ENCODE measurements at places on chromosomes 1 and 21.

DNA sequence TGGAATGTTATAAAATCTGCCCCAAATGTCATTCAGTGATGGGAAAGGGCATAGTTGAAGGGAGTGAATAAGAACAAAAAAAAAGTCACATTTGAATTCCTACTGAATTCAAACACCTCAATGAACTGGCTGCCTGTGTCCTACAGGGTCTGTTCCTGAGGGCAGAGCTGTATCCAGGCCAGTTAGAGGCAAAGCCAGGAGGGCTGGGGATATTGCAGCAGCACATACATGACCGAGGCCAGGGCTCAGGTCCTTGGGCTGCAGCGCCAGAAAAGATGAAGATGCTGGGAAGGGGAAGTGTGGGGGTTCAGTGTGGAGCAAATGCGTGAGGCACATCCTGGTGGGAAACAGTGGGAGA is 449.2 kb downstream of the SIPA1L2 start:
- no peak for DNase-seq

- no peak for DNase-seq
Measured at GRCh38 chr1:102821707-102822106, 286.6 kb downstream of the COL11A1 start.

DNA sequence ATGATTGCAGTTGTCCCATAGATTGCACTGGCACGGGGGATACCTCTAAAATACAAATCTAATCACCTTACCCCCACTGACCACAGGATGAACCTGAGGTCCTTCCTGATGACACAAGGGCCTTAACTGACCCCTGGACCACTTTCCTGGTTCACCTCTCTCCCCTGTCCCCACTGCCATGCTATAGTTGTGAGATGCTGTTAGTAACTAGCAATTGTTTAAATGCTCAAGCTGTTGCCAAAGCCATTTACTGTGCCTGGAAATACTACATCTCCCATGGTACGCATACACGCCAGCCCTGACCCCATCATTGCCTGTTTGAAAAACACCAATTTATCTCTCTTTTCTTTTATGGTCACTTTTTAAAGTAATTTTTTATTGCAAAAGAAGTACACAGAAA is 29.1 kb upstream of the RGS8 start:
- DNase-seq: no peak

GRCh38 chr1:155970531-155971167 is 7.7 kb downstream of the ARHGEF2 start:
- peak; percentile 78 for DNase-seq

DNA sequence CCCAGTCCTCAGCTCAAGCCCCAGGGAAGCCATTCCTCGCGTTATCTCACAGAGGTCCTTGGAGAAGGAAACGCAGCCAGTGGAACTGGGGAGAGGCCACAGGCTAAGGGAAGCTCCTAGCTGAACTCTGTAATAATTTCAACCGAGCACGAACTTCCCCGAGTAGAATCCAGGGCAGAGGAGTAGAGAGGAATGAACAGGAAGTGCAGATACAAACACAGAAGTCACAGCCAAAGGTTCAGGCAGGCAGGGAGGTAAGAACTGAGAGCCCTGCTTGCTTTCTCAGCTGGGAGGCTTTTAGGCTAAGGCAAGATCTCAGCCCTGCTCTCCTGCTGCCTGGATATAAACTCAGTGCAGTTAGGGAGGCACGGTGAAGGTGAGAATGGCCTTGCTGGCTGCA is 23.7 kb downstream of the WARS2 start:
- no peak for DNase-seq

DNA sequence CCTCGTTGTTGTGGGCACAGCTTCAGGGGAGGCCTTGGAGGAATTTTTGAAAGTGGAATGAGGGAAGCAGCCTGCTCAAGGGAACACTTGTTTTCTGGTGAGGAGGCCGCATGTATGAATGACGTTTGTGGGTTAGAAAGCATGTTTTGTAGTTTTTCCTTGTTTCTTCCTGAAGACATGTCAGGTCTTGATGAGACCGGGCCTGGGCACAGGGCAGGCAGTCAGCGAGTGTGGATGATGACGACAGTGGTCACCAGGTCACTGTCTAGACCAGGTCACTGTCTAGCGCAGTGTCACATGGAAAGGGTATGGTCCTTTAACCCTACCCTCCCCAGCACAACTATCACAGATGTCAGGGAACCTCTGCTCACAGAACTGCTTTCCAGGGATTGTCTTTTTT is 7.3 kb downstream of the PSEN2 start:
- DNase-seq: no peak

DNA sequence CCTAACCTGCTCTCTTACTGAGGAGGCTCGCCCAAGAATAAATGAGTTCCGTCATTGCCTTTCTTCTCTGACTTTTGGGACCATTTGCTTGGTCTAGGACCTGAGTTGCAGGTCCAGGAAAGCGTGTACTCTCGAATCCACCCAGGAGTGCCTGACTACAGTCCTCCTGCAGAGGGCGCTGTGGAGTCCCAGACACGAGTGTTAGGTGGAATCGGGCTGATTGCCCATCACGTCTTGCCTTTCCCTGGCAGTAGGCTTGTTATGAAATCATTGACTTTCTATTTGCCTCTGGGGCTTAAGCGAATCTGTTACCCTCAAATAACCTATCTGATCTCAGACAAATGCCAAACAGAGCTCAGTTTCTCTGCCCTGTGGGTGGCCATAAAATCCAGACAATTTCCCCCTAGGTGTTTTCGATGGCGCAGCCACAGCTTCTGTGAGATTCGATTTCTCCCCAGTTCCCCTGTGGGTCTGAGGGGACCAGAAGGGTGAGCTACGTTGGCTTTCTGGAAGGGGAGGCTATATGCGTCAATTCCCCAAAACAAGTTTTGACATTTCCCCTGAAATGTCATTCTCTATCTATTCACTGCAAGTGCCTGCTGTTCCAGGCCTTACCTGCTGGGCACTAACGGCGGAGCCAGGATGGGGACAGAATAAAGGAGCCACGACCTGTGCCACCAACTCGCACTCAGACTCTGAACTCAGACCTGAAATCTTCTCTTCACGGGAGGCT is at the start of gene IL20:
TSS of gene IL20 (plus strand) at position 685 of the 733 bp plus-strand sequence. CDS start 230 bp downstream, outside the sequence.
- DNase-seq: peak; percentile 76

- DNase-seq: no peak
Measured at GRCh38 chr1:244869364-244869827, 5.1 kb upstream of the HNRNPU start.

DNA sequence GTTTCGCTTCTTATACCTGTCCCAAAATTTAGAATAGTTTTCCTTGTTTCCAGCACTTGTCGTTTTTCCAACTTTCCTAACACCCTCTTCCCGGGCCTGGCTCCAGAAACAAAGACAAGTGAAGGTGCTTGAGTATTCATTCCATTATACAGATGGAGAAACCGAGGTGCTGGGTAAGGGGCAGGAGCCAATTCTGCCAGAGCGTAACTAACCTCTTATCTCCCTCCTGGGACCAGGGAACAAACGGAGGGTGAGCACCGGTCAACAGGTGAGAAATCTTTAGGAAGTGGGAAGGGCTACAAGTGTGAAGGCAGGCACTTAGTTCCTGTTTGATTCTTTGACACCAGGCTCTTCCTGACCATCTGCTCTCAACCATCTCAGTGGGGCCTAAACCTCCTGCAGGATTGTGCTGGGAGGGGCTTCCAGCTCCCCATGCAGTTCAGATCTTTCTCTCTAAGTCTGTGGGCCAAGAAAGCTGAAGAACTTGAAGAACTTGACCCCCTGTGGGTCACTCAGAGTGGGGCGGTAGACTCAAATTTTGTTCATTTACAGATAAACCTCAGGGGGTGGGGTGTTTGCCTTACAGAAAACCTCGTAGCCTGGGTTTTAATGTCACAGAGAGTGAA is 8.7 kb downstream of the PLXNA2 start:
- no peak for DNase-seq

DNA sequence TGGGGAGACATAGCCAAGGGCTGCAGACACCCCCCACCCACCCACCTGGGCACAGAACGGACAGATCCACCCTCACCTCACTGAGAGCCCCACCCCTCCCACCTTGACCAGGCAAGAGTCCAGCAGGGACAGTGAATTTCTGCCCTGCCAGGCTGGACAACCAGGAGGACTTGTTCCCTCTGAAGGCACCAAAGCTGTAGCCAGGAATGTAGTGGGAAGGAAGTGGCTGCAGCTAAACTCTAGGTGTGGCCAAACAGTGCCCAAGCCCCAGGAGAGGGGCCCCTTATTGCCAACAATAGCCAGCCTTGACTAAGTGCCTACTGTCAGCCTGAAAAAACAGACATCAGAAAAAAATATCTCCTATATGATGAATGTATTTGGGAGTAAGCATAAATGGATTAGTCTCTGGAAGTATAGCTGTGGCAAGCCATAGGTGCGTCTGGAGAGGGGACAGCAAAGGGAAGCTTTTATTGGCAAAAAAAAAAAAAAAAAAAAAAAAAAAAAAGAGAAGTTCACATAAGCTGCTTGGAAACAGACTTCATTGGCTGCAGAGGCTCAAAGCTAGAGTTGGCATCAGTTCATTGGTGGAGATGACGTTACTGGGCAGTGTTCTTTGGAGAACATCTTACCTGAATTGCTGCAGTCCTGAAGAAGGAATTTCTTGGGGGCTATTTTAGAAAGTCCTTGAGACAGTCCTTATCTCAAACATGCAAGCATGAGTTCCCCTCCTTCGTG is 64.1 kb upstream of the TMEM51 start:
- peak; percentile 36 for DNase-seq

DNA sequence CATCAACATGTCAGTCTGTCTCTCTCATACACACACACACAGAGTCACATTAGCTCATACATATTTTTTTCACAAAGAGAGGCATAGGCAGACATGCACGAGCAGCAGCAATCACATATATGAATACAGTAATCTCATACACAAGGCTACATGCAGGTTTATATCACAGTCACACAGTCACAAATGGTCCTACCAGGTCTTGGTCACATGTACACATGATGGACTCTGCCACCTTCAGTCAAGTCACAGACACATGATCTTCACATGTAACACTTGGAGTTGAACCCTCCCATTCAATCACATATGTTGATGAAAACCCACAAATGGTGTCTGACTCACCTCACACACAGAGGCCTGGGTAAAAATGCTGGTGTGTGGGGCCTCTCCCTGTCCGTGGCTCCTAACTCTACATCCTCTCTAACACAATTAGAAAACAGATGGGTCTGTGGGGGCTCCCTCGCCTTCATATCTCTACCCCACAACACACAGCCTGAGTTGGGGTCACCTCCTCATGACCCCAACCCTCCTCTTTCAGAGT is 27.9 kb downstream of the RIMS3 start:
- DNase-seq: no peak

- no peak for DNase-seq
Measured at GRCh38 chr1:35539073-35539823, 18.0 kb downstream of the KIAA0319L start.

- DNase-seq: no peak
Measured at GRCh38 chr1:97505816-97506215, 415.0 kb downstream of the DPYD start.

GRCh38 chr21:34812504-34813265 is 143.9 kb downstream of the CLIC6 start:
- peak; percentile 64 for DNase-seq

DNA sequence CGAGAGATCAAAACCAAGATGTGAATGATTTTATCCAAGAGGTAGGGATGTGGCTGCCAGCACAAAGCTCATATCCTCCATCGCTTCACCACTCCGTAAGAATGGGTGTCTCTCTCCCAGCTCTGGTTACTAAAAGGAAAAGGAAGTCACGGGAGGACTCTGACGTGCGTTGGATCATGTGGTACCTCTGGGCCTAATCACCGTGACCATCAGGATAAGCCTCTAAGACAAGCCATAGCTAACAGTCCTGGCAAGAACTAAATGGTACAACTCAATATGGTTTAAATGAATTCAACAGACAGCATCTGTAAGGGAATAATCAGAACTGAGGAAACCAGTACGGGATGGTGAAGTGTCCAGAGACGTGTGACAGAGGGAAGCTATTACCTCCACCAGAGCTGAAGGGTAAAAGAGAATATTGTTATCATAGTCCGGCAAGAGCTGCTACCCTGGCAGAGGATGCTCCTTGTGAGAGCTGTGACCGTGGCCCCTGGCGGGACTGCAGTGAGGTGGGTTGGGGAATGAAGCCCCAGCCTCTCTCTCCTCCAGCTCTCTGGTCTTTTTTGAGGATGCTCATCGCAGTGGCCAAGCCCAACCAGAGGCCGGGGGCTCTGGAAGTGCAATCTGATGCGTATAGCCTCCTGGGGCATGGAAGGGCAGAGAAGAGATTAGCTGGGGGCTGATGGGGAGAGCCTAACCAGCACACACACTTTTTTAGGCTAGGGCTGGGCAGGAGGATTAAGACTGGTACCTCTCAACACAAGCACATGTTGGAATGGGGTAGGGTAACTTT is 54.2 kb downstream of the KIAA1614 start:
- no peak for DNase-seq

DNA sequence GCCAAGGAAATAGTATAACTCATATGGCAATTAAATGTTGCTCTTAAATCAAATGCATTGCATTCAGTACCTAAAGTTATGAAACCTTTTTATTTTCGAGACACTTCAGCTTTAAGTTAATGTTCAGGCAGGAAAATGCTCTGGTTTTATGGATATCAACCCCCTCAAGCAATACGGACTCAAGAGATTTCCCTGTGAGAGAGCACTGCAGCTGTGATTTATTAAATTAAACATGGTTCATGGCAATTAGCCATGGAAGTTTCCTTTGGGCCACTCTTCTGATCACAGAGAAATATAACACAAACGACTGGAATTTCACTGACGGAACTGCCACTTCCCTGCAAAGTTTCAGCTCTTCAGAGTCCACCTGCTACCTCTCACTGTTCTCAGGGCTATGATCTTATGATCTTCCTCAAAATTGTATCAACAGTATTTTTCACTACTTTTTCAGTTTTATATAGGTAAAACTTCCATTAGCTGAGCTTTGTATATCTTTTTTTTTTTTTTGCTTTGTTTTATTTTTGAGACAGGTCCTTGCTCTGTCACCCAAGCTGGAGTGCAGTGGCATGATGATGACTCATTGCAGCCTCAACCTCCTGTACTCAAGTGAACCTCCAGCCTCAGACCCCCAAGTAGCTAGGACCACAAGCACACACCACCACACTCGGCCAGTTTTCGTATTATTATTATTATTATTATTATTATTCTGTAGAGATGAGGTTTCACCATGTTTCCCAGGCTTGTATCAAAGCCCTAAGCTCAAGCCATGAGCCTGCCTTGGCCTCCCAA is 923.1 kb upstream of the TMPRSS15 start:
- no peak for DNase-seq

Measured in AG08396 (cell line).